H1 (cell line): ENCODE measurements at places on chromosomes 3 and 15. TPM values are rescaled to one million over a fixed set of nuclear protein-coding genes. Genes with fewer than 3 reads are reported as not detected.

The CNTN4 gene
- total RNA-seq, result 2.2 and 3.3 TPM in 2 replicates

The OR5K2 gene
- total RNA-seq, result not detected in 2 replicates

The GALNT15 gene
- not detected in 2 replicates for total RNA-seq

The CNTN3 gene
- total RNA-seq, result 0.13 and 0.17 TPM in 2 replicates

DNA sequence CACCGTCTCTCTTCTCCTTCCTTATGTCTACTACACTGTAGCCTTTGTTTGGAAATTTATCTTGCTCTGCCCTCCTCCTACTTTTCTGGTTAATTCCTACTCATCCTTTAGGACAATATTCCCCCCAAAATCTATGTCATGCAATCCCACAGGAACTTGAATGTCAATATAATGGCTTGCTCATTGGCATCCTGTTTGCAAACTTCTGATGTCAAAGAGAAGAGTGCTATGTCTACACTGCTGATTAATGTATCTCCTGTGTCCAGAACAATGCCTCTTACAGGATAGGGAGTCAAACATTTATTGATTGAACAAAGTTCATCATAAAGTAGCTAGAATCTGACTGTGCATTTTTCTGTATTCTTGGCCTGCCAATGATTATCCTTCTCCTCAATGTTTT is 22.8 kb downstream of the SIDT1 start:
- DNase-seq, result no peak

GRCh38 chr15:59140422-59141226 is 35.7 kb downstream of the CCNB2 start:
- no peak for DNase-seq

The ESYT3 gene
- 7.0 and 7.3 TPM in 2 replicates for total RNA-seq

DNA sequence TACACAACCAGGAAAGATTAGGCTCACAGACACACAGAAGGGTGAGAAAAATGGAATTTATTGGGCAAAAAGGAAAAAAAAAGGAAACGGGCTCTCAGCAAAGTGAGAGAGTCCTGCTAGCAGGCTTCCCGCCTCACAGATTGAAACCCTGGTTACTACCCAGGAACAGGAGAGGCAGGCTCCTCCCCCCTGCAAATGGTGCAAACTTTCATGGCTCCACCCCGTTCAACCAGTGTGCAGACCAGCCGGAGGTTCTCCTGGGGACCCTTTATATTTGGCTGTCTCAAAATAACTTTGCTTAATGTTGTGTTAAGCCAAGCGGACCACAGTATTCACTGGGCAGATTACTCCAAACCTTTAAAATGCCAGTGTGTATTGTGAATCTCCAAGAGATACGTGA is 40.3 kb downstream of the IL1RAP start:
- DNase-seq, result no peak

The CILP gene
- total RNA-seq, result not detected in 2 replicates

DNA sequence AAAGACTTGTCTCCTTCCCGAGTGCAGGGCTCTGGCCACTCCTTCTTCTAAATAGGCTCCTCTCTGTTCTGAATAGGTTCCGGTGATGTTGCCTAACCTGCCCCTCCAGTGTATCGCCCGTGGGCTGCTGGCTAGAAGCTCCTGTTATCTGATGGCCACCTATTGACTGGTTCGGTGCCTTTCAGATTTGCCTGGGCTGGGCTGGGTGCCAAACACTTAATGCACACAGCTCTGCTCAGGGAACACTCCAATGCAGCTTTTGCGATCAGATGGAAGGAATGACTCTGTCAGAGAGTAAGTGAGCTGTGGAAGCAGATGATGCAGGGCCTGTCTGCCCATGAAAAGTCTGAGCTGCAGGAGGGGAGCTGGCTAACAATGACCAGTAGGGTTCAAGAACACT is 112.9 kb downstream of the CORO2B start:
- DNase-seq, result no peak

DNA sequence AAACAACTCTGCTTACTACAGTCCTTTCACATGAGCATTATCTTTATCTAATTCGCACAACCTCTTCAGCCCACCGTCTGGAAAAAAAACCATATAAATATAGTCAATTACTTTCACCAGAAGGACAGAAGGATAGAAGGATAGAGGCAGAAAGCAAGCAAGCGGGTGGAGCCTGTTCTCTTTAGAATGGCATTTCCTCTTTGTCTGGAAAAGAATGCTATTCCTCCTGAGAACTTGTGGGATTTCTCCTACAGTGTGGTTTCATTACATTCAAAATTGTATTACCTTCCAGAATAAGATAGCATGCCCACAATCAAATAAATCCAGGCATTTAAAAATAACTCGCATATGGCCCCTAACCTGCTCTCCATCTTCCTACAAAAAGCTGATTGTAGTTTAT is 23.1 kb downstream of the SLC30A4 start:
- no peak for DNase-seq

The SLC12A1 gene
- 1.0 TPM in 2 replicates for total RNA-seq

DNA sequence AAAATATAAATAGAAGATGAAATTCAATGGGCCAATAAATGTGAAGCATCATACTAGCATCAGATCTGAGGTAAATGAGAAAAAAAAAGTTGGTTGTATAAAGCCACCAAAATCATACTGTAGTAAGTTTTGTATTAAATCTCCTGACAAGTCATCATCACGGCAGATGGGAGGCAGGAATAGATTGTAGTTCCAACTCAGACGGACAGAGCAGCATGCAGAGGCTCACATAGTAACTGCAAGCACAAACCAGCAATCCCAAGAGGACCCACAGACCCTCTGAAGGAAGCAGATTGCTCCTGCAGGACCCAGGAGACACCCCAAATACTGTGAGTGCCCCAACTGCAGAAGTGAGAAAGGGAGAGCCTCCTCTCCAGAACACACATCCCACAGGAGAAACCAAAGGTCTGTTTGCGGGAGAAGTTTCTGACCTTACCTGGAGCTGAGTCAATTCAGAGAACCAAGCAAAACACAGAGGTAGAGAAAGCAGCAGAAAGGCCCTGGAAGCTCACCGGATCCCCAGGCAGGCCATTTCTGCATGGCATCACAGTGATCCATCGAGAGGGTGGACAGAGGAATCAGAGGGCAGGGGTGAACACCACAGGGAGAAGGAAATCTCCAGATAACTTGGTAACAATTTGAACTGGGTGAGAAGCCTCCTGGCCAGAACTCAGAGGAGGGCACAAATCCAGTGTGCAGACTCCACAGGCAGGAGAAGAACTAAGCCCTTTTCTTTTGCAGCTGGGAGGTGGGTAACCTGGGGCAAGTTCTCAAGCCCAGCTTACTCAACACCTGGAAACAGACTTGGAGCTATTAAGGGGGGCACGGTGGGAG is 141.6 kb upstream of the ARHGEF26 start:
- no peak for DNase-seq

The ZNF710 gene
- total RNA-seq, result 24.0 and 26.2 TPM in 2 replicates

DNA sequence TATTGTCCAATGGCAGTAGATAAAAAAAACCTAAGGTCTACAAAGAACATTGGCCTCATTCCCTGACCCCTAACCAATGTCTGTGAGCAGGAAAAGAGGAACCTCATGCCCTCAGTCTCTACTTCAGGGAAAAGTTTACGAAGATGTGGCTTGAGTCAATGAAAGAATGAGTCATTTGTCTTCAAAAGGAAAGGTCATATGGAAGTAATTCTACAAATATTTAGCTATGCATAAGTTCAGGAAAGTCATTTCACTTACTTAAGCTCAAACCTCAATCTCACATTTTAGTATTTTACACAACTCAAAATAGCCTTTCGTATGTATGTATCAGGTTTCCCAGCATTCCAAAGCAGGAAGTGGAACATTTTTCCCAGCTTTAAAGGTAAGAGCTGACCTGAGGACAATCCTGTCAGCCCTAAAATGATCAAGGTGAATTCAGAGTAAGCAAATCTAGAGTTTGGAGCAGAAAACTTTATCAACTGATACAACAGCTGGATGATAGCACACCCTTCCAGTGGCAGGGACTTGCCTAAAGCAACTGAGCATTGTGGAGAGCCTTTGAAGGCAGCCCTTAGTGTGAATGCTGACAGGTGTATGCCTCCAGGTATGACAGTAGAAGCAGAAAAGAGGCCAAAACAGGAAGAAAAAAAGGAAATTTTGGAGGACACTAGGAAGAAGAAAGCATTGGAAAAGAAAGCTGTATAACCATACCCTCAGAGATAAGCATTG is 53.9 kb upstream of the ACKR4 start:
- no peak for DNase-seq

The EBLN2 gene
- 3.8 and 3.9 TPM in 2 replicates for total RNA-seq

The EIF2B5 gene
- 40.0 and 42.5 TPM in 2 replicates for total RNA-seq

GRCh38 chr15:77622209-77622933 is 10.3 kb downstream of the LINGO1 start:
- DNase-seq, result no peak

DNA sequence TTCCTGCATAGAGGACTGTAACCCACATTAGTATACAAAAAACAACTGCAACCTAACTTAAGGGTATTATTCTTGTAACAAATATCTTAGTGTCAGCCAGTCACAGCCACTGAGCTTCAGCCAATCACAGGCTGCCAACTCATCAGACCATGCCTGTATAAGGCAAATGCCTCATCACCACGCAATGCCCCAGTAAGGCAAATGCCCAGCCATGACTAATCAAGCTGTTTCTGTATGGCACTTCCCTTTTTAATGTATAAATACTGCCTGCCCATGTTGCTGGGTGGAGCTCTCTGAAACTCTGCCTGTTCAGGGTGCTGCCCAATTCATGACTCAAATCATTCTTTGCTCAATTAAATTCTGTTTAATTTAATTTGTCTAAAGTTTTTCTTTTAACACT is 18.4 kb upstream of the GABRA5 start:
- DNase-seq, result no peak

DNA sequence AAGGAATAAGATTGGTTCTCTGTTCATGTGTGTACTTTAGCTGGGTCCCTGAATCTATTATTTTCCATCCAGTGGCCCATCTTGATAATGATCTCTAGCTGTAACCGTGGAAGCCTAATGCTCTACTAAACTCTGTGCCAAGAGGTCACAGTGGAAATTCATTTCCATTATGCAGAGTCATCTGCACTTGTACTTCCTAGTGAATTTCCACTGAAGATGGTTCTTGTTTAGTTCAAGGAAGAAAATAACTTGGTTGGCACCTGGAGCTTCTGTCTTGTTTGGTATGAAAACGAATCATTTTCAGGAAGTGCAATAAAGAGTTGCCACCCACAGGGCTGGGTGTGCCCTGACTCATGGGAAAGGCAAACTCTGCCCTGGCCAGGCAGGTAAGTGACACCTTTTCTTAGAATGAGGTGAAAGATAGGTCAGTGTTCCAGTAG is 10.3 kb downstream of the LPP start:
- no peak for DNase-seq

DNA sequence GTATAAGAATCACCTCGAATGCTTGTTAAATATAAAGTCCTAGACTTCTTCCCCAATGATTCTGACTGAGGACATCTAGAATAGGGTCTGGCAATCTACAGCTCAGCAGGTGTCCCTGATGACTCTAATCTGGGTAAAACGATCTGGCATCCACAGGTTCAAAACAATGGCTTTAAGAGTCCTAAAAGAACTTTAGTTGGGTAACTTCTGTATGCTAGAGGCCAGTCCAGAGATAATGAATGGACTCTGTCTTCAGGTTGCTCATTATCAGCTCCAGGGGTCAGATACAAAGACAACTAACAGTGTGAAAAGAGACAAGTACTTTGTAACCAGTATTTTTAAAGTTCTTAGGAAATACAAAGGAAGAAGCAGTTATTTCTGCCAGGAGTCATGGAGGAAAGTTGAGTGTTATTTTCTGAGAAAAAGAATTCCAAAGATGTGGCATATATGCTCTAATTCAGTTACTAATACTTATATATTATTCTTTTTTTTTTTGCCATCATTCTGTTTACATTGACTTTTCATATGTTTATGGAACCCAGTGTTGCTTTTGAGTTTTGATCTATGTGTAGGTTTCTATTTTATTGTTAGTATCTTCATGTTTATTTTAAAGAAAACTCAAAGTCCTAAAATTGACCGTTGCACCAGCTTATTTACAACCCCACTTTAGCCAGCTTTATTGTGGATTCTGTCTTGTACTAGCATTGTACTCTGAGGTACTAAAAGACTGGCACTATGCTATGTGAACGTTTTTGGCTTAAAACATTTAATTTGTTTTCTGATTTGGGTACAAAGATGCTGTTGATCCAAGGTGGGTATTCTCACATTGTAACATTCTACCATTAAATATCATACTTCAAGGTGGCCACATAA is 3.1 kb upstream of the GPR15 start:
- DNase-seq, result no peak

- no peak for DNase-seq
Observed at GRCh38 chr3:146164971-146165769, 4.2 kb upstream of the PLOD2 start.

DNA sequence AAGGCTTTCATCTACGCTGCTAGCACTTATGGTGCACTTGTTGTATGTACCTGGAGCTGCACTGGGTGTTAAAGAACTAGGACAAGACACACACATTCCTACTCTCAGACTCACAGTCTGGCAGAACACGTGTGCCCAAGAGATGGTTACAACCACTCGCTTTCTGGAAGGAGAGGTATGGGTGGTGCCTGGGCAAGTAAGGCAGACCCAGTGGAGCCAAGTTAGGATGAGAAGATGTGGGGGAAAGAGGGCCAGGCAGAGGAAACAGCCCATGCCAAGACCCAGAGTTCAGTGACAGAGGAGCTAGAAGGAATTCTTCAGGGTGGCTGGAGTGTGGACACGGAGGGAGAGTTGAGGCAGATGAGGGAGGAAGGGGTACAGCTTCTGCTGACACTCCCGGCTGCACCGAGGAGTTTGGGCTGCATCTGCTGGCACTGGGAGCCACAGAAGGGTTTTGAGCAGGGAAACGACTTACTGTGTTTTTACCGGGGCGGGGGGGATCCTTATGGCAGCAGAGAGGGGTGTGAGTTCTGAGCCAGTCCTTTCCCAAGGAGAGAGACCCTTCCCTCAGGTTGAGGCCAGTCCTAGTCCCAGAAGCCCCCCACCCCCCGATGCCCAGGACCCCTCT is 59.0 kb downstream of the GRIP2 start:
- no peak for DNase-seq

DNA sequence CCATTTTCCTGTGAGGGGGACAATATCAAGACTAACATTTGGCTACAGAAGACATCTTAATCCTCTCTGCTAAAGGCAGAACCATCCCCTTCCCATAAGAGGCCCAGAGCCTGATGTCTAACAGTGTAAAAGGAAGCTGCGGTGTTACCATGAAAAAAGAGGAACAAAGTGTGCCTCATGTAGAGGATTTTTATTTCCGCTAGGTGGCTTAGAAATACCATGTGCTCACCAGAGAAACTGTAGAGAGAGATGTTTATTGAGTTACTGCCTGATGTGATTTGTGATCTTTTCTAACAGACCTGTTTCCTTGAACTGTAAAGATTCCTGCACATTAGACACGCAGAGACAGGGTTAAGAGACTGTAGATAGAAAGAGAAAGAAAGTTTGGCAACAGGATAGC is 22.0 kb downstream of the OR5H15 start:
- no peak for DNase-seq

The TXNRD3 gene
- 3.2 and 3.4 TPM in 2 replicates for total RNA-seq

- no peak for DNase-seq
Observed at GRCh38 chr15:70427167-70428120, 329.7 kb upstream of the TLE3 start.

- no peak for DNase-seq
Observed at GRCh38 chr3:68878322-68878721, 54.0 kb downstream of the TAFA4 start.

GRCh38 chr3:71689291-71689690 is 35.9 kb downstream of the EIF4E3 start:
- no peak for DNase-seq

GRCh38 chr15:56534728-56535127 is 69.8 kb upstream of the MNS1 start:
- DNase-seq, result no peak
